ENCODE measurements at places on chromosomes 4 and X.
A peak's percentile ranks its signal among the peaks of the same experiment; 100 is the strongest.

- DNase-seq: no peak
Measured at GRCh38 chr4:95551653-95552052, 2.9 kb upstream of the UNC5C start.

DNA sequence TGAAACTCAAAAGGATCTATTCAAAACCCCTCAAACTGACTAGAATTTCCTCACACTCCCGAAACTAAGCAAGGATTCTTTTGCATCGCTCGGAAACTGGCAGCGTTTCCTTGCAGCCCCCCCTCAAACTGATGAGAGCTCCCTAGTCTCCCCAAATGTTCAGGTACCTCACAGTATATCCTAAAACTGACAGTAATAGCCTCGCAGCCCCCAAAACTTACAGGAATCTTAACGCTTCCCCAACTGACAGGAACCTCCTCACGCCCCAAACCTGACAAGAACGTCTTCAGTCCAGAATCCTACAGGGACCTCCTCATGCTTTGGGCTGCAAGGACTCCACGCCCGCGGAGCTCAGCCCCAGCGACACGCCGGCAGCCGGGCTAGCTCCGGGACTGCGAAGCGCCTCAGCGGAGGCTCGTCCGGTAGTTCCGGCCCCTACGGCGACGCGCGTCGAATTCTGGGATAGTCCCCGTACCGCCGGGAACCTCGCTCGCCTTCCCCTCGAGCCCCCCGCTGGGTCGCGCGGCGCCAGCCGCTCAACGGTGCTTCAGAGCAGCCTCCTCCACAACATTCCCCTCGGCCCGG, 640 bp downstream of the PHF8 start:
- peak; percentile 30 for DNase-seq

- DNase-seq: no peak
Measured at GRCh38 chrX:12824944-12825343, 33.7 kb downstream of the PRPS2 start.

GRCh38 chrX:19496711-19497110, 18.6 kb downstream of the MAP3K15 start:
- no peak for DNase-seq

- no peak for DNase-seq
Measured at GRCh38 chr4:108008721-108009120, 19.0 kb downstream of the HADH start.

- no peak for DNase-seq
Measured at GRCh38 chrX:23784470-23785331, 1.7 kb downstream of the SAT1 start.

DNA sequence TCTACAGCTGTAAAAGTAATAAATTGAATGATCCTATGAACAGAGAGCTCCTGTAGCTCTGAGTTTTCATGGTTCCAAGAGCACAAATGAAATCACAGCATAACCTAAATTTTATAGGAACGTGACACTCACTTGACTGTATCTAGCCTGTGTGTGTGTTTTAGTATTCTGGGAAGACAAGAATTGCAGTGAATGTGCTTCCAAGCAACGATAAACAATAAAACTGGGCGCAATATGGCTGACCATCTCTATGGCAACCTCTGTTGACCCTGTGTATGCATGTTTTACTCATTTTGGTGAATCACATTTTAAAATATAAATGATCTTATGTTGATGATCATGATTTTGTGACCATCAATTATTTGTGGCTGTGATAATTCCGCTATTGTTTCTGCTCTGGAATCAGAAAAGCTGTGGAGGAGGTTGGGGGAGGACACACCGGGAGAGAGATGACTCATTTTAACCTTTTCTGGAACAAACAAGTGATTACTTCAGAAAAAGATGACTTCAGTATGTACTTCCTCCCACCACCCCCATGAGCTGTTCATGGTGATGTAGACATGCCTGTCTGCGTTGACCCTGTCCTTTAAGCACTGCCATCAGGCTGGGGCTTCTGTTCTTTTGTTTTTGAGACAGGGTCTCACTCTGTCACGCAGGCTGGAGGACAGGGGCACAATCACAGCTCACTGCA, 31.8 kb downstream of the USP11 start:
- no peak for DNase-seq

GRCh38 chr4:127708985-127709384, 21.2 kb upstream of the SLC25A31 start:
- DNase-seq: no peak

GRCh38 chr4:56055027-56055977, 106.6 kb downstream of the CEP135 start:
- no peak for DNase-seq

GRCh38 chrX:135520022-135520552, 373 bp upstream of the INTS6L start:
- no peak for DNase-seq

DNA sequence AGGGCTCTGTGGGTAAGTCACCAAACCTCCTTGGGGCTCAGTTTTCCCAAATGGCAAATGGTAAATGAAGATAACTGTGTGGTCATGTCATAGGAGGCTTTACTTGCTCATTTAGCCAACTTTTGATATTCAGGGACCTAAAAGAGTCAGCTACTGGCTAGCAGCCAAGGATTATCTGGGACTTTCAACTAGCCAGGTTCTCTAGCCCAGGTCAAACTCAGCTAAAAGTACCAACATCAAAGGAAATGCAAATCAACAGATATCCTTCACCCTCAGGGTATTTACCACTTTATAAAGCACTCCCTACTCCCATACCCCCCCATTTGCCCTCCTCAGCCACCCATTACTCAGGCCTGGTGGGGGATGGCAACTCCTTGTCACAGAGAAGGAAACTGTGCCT, 7.5 kb downstream of the AMER1 start:
- DNase-seq: no peak

GRCh38 chr4:27360790-27361267, 500.2 kb downstream of the STIM2 start:
- DNase-seq: no peak

GRCh38 chr4:114026447-114026846, 47.0 kb upstream of the ARSJ start:
- no peak for DNase-seq

DNA sequence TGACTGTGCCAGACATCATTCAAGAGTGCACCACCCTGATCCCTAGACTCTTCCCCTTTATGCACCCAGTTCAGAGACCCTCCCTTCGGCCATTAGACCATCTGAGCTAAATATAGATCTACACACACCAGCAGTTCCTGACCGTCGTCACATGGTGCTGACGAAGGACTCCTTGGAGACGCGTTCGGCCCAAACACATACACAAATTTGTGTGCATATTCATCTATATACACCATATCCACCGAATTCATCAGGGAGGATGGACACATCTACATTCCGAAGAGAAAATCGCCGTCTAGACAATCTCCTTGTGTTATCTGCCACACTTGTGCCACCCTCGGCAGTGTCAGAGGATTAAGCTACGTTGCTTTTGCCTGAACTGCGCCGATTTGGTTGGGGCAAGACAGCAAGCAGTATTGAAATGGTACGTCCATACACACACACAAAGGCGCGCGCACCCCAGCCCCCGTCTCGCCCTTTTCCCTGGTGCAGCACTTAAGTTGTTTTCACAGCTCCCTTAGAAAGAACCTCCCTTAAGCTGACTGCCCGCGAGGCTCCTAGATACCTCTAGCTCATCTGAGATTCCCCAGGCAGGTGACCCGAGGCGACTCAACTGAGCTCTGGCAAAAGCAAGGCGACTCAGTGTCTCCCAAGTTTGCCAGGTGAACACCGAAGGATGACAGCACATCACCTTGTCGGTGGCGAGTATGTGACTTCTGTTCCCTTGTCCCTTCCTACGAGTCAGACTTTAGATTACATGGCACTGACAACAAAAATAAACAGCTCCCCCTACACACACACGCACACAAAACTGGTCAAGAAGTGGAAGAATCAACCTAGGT, 1.0 kb downstream of the RASGEF1B start:
- peak; percentile 44 for DNase-seq

- no peak for DNase-seq
Measured at GRCh38 chr4:67120369-67120768, 424.9 kb downstream of the CENPC start.

DNA sequence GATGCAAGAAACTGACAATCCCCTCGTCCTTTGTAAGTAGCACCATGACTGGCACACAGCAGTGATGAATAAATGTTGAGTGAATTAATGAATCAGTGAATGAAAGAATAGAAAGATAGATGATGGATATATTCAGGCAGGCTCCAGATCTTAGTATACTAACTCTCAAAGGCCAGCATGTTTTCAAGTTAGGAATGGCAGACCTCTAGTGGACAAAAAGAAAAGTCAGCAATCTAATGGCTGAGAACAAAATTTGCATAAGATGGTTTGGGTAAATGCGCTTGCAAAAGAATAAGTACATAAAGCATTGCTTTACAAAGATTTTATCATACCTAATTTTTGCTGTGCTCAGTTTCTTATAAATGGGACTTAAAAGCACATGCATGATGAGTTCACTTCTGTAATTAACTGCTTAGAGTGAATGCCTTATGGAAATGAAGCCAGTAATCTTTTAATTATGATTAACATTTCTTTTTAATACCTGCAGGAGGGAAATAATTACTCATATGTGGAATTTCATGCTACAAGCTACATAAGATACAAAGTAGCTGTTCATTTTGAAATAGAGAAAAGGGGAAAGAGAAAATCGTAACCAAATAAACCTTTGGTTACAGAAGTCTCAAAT, 126.9 kb upstream of the GPRIN3 start:
- DNase-seq: no peak

DNA sequence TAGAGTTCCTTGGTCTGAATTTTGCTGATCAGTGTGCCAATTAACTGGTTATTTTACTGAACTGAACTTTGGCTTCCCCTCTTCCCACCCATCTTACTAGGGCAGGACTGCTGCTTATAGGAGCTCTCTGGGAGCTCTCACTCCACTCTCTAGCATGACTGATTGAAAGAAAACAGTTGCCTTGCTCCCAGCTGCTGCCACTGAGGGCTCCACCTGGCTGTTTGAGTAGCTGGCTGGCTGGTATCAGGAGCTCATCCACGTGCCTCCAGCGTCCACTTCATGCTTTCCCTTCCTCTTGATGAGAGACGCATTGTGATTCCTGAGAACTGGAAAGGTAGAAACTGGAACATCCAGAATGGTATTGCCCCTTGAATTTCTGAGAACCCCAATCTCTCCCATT, 73.0 kb upstream of the KLHL13 start:
- no peak for DNase-seq

DNA sequence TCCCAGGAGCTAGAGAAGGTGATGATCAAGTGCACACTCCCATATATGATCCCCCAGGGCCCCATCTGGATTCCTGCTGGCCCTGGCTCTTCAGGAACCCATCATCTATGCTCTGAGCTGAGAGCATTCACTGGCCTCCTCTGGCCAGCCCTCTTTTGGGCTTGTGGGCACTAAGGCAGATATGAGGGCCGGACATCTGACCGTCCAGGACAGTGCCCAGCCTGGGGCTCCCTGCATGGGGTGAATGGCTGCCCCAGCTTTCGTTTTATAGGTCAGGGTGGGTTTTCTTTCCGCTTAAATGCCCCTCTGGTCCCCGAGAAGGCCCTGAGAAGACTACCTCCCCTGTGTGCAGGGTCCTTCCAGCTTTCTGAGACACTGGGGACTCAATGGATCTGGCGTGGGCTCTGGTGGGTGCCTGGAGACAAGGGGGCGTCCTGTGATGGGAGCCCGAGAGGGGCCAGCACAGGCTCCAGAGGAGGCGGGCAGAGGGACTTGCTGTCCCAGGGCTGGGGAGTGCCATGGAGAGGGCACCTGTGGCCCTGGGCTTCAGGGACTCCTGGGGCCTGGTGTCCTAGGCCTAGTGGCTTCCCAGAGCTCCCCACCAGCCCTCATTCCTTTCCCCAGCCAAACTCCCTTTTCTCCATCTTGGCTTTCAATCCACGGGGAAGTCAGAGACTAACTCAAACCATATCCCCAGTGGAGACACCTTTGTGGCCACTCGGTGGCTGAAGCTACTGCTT, 39.5 kb upstream of the GRPEL1 start:
- DNase-seq: no peak

- no peak for DNase-seq
Measured at GRCh38 chr4:83276299-83277040, 8.1 kb downstream of the COQ2 start.

Data from activated naive CD8-positive, alpha-beta T cell treated with anti-CD3 and anti-CD28 coated beads for 36 hours (primary cell).